Smooth muscle cell of bladder (primary cell): ENCODE measurements at places on chromosomes 7 and 10. TPM values are rescaled to one million over a fixed set of nuclear protein-coding genes. Genes with fewer than 3 reads are reported as not detected.

Gene PRDX3
- total RNA-seq, result 134 and 153 TPM in 2 replicates

Gene FXYD4
- total RNA-seq, result not detected in 2 replicates

Gene GHRHR
- total RNA-seq, result not detected in 2 replicates

Gene PPA1
- 191 and 270 TPM in 2 replicates for total RNA-seq

Gene SLC13A1
- not detected in 2 replicates for total RNA-seq

Gene TMEM225B
- total RNA-seq, result 0.46 and 1.1 TPM in 2 replicates

Gene PRPS1L1
- 0.09 TPM in 1 of 2 replicates, not detected in the other for total RNA-seq

Gene CTAGE15
- 0.14 and 0.18 TPM in 2 replicates for total RNA-seq

Gene HGF
- 340 and 462 TPM in 2 replicates for total RNA-seq

Gene FLNC
- 99.0 and 191 TPM in 2 replicates for total RNA-seq

Gene DRGX
- not detected in 2 replicates for total RNA-seq

Gene GPRIN2
- total RNA-seq, result under 0.01 TPM in 2 replicates

Gene ANXA11
- 52.5 and 82.4 TPM in 2 replicates for total RNA-seq

Gene SPDYE6
- total RNA-seq, result not detected in 2 replicates

Gene LIPK
- not detected in 2 replicates for total RNA-seq

Gene ZNF25
- 14.9 TPM in 2 replicates for total RNA-seq

Gene DNAAF5
- total RNA-seq, result 6.7 and 7.9 TPM in 2 replicates

Gene GPR22
- total RNA-seq, result not detected in 2 replicates

Gene IQUB
- 0.28 and 0.43 TPM in 2 replicates for total RNA-seq

Gene RSBN1L
- total RNA-seq, result 19.9 TPM in 2 replicates

Gene TSPAN33
- 0.65 and 1.3 TPM in 2 replicates for total RNA-seq

Gene UPK3BL2
- 1.3 and 1.7 TPM in 2 replicates for total RNA-seq

Gene CPA4
- total RNA-seq, result 25.9 and 83.2 TPM in 2 replicates

Gene ANXA8L1
- 0.43 TPM in 1 of 2 replicates, not detected in the other for total RNA-seq

Gene ACBD5
- total RNA-seq, result 15.2 and 19.8 TPM in 2 replicates

Gene MRC1
- total RNA-seq, result under 0.01 TPM in 2 replicates

Gene CDC14C
- total RNA-seq, result not detected in 2 replicates

Gene CAMK1D
- total RNA-seq, result 6.3 TPM in 2 replicates

Gene MCM7
- total RNA-seq, result 18.2 and 18.8 TPM in 2 replicates

Gene NCAPG2
- 5.3 and 7.0 TPM in 2 replicates for total RNA-seq

Gene FAM20C
- total RNA-seq, result 49.1 and 66.7 TPM in 2 replicates

Gene ACHE
- total RNA-seq, result not detected in 2 replicates
